ENCODE measurements at places on chromosomes 5 and 9.

DNA sequence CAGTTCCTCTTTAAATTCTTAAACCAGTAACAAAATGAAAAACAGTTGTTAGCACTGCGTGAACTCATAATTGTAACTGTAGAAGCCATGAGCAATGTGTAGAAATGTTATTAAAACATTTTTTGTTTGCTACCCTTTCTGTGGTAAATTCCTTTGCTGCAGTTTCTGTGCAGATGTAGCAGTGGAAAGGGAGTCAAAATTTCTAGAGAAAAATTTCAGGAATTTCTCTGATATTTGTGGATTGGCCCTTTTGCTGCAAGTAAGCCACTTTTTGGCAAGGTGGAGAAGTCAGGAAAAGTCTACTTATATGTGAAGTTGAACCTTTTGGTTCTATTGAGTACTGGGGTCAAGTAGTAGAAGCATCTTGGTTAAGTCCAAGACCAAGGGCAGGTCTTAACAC lies 10.1 kb downstream of the FBXL7 start:
- H3K36me3 ChIP-seq: no peaks in the 10 kb centered on the region
- H3K4me3 ChIP-seq: no peak overlapping the region
- no peaks in the 10 kb centered on the region for H3K27me3 ChIP-seq
- no peaks in the 10 kb centered on the region for H3K4me1 ChIP-seq
- H3K27ac ChIP-seq: no peak overlapping the region

DNA sequence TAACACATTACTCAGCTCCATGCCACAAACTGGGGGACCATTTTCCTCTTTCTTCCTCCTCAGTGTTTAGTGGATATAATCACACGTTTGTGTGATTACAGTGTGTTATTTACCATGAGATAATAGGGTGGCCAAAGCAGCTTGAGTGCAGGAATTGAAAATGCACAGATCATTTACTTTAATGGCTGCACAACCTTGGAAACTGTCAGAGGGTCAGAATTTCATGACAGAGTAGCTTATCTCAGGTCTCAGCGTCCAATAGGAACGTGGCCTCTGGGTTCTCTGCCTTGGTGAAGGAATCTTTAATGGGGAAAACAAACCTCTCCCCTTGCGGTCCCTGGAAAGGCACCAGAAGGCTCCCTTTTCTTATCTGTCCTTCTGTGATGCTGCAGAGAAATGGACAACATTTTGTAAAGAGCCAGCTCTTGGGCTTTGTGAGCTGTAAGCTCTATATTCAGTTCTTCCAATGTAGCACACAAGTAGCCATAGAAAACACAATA lies 87.4 kb upstream of the CD180 start:
- no peak overlapping the region for H3K4me3 ChIP-seq
- DNase-seq: no peak
- no peak overlapping the region for H3K27ac ChIP-seq
- H3K27me3 ChIP-seq: no peaks in the 10 kb centered on the region

- DNase-seq: no peak
- H3K4me1 ChIP-seq: peaks cover 17% of the 10 kb centered on the region
- no peaks in the 10 kb centered on the region for H3K27me3 ChIP-seq
These were observed 1.8 kb upstream of the IL3 start for GRCh38 chr5:132058646-132059042.

DNA sequence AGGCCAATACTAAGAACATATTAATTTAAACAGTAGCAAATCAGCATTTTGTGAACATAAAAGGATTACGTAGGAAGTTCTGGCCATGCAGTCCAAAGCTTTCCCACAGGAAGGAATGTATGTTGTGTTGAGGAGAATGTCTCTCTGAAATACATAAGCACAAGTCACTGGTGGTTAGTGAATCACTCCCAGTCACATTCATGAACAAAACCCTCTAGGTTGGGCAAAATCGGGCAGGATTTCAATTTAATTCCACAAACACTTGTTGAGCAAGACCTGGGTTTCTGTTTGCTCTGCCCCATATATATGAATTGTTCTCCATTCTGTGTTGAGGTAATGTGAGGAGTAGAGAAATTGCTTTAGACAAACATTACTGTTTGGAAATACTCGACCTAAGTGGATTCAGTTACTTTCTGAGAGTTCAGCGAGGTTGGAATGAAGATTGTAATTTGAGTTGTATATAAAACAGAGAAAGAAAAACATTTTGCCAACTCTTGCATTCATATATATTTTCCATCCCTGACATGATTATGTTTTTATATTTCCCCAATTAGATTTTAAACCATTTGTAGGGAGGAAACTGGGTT lies 127.6 kb upstream of the RPS23 start:
- H3K27ac ChIP-seq: no peak overlapping the region
- H3K4me3 ChIP-seq: no peak overlapping the region
- H3K27me3 ChIP-seq: no peaks in the 10 kb centered on the region
- peaks cover 6% of the 10 kb centered on the region for H3K36me3 ChIP-seq
- no peak for DNase-seq
- H3K4me1 ChIP-seq: no peaks in the 10 kb centered on the region
